ENCODE measurements at places on chromosomes 11 and 22.

GRCh38 chr11:2448661-2449547 is 4.1 kb downstream of the KCNQ1 start:
- DNase-seq: no peak

DNA sequence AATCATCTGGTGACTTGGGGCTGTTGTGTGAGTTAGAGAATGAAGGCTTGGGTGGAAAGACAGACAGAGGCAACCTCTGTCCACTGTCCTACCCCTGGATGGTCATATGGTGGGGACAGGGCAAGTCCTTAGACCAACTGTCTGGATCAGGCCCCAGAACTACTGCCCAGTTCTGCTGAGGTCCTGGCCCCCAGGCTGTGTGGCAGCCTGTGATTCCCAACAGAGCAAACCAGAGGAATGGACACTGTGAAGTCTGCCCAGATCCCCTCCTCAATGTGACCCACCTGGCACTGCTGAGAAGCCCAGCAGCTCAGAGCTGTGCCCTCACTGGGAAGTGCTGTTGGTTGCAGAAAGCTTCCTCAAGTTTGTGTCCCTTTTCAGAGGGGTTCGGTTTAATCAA is 69.0 kb downstream of the GGTLC2 start:
- DNase-seq: no peak

GRCh38 chr11:110196241-110196754 is 100.1 kb downstream of the RDX start:
- DNase-seq: peak; percentile 84

- no peak for DNase-seq
Measured at GRCh38 chr11:30377347-30377746, 54.4 kb downstream of the ARL14EP start.

DNA sequence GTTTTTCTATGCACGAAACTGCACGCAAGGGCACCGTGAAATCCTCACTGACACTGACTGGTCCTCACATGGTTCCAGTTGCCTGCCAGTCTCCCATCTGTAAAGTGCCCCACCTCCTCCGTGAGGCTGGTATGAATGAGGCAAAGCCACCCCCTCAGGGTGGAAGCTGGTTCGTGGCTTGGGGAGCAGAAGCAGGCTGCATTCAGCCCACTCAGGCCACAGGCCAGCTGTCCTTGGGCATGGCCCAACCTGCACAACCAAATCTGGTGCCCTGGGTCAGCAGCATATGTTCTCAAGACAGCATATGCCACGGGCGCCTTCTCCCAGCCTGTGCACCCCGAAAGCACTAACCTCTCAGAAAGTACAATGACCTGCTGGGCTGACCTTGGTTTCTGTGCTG is 29.3 kb downstream of the SERPINH1 start:
- DNase-seq: no peak

- no peak for DNase-seq
Measured at GRCh38 chr11:5288108-5288905, 13.4 kb downstream of the OR51B4 start.

- no peak for DNase-seq
Measured at GRCh38 chr11:33689501-33689900, 11.1 kb downstream of the C11orf91 start.

DNA sequence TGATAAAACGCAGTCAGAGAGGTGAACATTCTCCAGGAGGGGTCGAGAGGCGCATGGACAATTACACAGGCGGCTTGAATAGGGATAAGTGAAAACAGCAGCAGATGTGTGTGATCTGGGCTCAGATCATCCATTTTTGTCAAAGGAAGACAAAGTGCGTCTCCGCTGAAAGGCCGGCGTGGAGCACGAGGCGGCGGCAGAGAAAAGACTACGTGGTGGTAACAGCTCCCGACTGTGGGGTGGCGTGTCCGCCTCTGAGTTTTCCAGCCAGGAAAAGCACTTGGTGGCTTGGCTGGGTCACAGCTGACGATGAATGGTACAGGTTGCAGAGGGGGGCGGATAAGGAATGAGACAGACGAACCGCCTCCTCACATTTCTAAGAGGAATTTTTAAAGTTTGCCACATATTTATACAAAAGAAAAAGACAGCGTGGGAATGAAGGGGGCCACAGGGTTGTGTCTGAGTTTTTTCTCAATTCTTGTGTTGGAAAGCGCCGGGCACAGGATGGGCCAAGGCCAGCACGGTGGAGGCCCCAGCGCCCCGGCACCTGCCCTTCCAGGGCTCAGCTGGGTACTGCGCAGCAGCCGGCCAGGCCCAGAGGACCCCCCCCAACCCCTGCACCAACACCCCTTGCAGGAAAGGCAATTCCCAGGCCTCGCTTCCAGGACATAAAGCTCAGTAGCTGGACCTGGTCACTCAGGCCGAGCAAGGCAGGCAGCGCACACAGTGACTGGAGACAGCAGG is 80.4 kb downstream of the TRMU start:
- DNase-seq: no peak

GRCh38 chr22:31344578-31345330 is 1.4 kb downstream of the PATZ1 start:
- no peak for DNase-seq

DNA sequence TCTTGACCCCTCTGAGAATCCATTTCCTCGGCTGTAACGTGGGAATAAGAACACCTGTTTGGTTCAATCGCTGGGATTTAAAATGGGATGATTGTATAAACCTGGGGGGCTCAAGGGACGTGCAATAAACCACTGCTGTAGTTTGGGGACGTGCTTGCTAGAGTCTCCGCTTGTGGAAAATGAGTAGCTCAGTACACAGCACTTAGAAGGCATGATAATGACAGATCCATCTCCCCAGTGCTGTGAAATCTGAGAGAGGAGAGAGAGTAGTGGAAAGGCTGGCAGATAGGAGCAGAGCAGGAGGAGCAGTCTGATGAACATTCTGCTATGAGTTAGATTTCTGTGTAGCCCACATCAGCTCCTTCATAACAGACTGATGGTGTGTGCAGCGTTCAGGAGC is 256.5 kb downstream of the MN1 start:
- DNase-seq: no peak

DNA sequence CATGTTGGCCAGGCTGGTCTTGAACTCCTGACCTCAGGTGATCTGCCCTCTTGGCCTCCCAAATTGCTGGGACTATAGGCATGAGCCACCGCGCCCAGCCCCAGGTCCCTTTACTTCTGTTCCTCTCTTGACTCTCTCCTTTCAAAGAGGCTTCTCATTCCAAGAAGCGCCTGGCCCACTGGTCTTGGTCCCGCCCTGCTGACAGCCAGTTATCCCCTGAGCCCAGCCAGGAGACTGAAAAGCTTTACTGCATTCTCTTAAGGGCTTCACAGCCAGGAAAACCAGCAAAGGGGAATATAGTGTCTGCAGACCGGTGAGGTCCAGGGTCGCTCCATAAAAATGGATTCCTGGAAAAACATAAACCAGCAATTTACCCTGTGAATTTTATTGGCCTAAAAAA is 68.3 kb downstream of the NFAM1 start:
- no peak for DNase-seq

DNA sequence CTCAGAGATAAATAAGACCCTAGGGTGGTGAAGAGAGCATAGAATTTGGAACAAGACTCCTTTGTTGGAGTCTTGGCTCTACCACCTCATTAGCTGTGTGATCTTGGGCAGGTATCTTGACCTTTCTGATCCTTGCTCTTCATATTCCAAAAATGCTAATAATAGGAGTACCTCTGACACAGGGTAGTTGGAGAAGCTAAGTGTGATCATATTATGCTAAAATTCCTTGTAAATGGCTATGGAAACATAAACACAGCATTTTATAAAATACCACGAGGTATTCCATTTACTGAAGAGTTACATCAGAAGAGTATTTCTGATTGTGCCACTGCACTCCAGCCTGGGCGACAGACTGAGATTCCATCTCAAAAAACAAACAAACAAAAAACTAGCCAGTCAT is 9.4 kb downstream of the PTPRJ start:
- no peak for DNase-seq

DNA sequence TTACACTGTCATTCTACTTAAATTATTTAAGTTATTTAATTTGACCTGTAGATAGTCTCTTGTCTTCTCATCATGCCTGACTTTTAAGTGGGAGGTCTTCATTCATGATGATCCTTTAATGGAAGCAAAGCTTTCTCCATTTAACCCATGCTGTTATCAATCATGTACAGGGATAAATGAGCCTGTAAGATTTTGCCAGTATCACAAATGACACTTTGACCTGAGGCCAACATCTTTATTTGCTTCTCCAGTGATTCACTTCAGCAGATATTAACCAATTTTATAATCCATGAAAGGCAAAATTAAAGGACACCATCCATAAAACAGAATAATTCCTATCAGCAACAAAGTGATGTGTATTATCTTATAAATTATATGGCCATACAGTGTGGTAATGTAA is 7.7 kb downstream of the CCDC73 start:
- no peak for DNase-seq

DNA sequence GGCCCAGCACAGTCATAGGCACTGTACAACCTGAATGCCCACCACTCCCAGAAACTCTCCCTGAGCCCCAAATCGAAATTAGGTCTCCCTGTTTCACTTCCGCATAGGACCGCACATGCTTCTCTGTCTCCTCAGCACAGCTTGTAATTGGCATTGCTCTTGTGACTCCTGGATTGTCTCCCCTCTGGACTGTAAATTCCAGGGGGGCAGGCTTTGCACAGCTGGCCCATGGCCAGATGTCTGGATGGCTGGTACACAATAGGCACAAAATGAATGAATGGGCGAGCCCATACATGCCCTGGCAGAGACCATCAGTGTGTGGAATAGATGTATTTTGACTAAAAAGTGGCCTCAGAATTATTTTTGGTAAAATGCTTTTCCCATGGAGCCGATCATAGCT is 63.3 kb upstream of the PHF21B start:
- DNase-seq: no peak

DNA sequence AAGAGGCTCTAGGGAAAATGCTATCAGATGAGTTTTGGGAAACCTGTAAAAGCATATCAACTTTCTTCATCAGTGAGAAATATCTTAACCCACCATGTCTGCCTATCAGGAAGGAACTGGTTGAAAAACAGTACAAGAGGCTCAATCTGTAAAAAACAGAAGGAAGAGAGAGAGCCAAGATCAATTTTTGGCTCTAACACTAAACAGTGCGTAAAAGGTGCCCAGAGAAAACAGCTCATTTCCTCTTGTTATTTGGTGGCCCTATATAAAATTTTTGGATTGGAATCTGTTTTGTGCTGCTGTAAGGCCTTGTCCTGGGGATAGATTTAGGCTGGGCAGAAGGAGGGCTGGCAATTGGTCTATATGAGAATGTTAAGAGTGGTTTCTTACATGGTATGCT is 12.1 kb downstream of the MS4A2 start:
- DNase-seq: no peak

Data from HS-5 (cell line).